ENCODE measurements at places on chromosomes 2 and 18.

DNA sequence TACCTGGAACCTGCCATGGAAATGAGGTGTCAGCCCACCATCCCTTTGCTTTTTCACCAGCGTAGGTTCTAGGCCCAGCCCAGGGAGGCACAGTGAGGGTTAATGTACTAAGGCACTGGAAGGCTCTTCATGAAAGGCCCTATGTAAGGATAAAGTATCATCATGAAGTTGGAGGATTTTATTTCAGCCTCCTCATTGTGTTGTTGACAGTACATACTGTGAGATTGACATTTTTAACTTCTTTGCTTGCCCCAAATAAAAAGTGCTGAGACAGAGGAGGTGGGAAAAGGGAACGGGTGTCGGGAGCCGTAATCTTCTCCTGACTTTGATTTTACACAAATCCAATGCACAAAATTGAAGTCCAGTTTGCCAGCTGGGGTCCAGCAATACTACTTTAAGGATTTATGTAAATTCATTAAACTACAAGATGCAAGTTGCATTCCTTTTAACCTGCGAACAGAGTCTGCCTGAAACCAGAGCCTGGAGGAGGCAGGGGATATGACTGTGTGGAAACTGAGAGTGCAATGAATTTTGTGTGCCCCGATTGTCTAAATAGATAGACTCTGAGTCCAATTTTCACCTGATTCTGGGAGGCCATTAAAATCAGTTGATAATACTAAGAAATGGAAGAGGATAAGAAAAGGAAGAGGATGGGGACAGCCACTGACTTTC, 5.4 kb upstream of the NCKAP5 start:
- DNase-seq, result no peak

- DNase-seq, result no peak
These were observed 10.1 kb upstream of the AFTPH start for GRCh38 chr2:64514008-64514407.

GRCh38 chr18:22110461-22110924, 58.9 kb upstream of the GATA6 start:
- no peak for DNase-seq

DNA sequence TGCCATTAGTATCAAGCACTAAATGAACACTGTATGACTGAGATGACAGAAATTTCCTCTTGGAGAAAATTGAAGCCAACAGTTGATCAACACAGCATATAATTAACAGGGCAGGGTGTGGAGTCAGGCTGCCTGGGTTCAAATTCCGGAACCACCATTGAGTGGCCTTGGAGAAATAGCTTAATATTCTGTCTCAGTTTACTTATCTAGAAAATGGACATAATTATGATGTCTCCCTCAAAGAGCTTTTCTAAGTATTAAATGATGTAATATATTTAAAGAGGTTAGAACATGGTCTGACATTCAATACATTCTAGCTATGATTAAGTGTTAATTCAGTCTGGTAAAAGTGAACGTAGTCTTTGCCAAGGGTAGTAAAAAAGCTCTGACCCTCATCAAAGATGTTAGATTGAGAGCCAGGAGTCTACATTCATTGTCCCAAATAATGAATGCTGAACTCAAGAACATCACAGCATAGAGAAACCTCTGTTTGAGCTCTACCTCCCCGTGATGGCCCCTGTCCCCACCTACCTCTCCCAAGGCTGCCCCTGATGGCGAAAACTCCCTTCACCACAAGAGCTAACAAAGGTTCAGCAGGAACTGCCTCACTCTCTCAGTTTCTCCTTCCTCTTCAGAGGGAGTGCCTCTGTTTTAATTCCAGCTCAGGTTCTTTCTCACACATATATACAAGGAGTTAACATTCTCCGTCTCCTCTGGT, 2.7 kb upstream of the VWA3B start:
- no peak for DNase-seq

DNA sequence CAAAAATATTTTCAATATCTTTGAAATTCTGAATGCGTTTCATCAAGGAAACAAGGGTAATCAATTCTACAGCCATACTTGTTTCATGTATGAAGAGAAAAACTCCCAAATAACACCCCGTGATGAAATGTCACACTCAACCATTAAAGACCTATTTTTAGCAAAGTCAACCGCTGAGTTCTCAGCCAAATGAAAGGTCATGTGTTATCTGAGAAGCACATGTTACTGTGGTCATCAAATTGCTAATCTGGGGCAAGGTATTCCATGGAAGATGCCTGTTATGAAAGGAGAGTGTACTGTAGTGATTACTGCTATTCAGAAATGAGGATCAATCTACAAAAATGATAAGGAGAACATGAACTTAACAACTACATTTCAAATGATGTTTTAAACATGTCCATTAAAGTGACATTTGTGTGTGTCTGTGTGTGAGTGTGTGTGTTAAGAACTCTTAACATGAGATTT, 126.7 kb downstream of the BCL2 start:
- DNase-seq, result no peak

DNA sequence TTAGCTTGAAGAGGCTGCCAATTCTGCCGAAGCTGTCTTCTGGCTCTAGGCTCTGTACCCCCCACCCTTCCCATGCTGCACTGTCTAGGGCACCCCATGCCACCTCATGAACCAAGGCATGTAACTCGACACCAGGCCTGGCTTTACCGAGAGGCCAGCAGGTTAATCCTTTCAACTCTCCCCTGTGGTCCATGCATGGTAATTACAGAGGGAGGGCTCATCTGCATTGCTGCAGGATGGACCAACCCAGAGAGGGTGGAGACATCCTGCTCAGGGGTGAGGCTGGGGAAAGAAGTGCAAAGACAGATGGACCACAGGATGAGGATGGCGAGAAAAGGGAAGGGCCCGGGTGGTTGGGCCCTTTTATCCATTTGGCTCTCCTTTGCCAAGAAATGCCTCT, 65.8 kb downstream of the KCTD1 start:
- DNase-seq, result no peak

DNA sequence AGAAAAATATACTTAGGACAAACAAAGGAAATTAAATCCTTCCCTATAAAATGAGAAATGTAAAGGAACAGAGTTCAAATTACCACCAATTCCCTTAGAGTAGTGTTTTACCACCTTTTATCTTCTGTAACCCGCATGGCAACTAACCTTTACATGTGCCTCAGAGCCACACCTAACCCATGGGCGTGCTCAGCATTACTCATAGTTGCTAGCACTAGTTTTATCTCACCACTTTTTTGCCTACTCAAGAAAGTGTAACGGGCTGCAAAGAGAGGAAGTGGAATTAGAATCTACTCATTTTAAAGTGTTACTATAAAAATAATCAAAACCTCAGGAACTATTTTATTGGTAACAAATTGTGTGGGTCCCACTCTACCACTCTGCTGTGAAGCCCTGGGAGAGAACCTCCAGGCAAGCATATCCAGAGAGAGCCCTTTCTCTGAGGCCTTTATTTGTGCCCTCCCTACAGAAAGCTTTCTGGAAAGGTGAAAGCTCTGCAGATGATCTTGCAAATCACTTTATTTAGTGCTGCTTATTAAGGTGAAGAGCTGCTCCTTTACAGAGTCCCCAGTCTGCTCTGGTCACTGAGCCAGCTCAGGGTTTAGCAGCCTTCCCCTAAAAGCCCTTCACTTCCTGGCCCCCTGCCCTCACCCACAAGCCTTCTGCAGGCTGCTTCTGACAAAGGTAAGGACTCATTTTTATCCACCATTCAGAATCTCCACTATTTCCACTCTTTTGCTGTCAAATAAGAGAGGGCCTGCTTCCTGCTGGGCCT, 98.8 kb downstream of the TRABD2A start:
- DNase-seq, result no peak

GRCh38 chr2:10038123-10038522, 5.2 kb upstream of the KLF11 start:
- no peak for DNase-seq

DNA sequence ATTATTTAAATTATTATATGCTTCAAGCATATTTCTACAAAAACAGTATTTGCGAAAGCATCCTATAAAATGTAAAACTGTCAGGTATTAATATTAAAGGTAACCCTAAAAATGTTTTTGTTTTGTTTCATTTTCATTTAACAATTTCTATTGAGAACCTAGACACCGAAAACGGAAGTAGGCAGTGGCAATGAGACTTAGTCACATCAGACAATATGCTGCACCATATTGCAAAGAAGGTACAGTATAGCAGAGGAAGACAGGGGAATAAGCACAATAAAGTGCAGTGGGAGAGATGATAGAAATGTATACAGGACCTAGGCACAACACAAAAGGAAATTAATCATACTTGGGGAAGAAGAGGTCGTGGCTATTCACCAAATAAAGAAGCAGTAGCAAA, 12.2 kb downstream of the SCN1A start:
- no peak for DNase-seq

- no peak for DNase-seq
These were observed 5.1 kb downstream of the SFT2D3 start for GRCh38 chr2:127706215-127706990.

GRCh38 chr2:64479259-64480117, 25.5 kb downstream of the LGALSL start:
- no peak for DNase-seq

- no peak for DNase-seq
These were observed 41.3 kb downstream of the HDLBP start for GRCh38 chr2:241274127-241274526.

DNA sequence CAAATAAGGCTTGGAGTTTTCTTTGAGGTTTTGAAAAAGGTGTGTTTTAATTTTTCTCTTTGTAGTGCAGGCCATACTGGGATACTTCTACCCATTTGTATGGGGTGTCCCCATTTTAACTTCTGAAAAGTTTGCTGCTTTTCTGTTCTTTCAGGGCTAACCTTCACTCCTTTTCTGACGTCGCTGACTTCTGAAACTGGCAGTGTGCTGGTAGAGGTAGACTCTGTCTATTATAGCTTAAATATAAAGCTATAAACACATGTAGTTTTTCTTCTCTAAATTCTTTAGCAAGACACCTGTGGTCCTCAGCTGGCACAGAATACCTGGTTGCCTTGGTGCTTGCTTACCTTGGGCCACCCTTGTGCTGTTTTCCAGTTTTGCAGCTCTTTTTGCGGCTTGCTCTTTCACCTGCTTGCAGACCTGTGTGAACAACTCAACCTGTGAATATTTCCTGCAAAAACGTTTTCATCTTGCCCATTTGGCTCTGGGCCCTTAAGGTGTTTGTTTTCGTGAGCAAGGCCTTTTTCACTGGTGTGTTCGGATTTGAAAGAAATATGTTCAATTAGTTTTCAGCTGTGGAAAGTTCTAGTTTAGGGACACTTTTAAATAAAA, 42.2 kb downstream of the PHLPP1 start:
- no peak for DNase-seq

GRCh38 chr2:25483607-25484266, 142.0 kb upstream of the DNMT3A start:
- DNase-seq, result no peak

- no peak for DNase-seq
These were observed 31.0 kb upstream of the WIPF1 start for GRCh38 chr2:174628528-174629169.

GRCh38 chr2:94774851-94775250, 96.4 kb upstream of the TEKT4 start:
- DNase-seq, result no peak

DNA sequence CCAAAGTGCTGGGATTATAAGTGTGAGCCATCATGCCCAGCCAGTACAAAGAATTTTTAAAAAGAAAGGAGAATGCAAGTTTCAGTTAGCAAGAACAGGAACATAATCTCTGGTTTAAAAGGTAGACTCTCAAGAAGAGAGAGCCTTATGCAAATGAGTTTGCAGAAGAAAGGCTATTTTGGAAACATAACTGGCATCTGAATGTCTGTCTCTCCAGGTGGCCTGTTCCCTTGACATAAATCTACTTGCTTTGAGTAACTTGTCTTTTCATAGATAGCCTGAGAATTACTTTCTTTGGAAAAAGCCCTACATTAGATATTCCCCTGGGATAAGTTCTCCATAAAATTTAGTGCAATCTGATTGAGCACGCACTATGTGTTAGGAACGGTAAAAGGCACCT, 109.6 kb downstream of the ICOS start:
- DNase-seq, result no peak

- no peak for DNase-seq
These were observed 415.9 kb downstream of the SLC4A3 start for GRCh38 chr2:220043155-220043989.

DNA sequence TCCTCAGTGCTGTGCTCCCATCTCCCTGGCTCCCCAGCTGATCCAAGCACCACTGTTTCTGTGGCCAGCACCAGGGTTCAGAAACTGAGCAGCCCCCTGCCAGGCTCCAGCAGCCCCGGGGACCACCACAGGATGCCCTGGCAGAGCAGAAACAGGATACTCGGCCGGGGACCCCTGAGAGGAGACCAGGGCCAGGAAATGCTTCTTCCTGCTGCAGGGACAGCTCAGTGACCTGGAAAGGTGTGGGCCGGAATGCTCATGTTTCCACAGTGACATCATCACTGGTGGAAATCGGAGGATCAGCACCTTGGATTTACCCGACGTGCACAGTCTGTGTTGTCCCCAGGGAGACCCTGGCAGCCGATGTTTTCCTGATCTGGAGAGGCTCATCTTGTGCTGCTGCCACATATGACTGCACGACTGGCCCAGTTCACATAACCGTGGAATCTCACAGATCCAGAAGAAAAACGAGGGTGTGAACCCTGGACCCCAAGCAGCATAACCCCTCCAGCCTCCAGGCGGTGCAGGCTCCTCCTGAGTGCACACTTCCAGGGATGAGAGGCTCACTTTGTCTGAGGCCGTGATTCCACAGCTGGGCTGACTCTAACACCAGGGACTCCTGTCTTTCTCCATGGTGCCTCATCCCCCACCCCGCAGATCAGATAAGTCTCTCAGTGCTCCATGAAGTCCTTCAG, 58.0 kb downstream of the DDX1 start:
- no peak for DNase-seq

DNA sequence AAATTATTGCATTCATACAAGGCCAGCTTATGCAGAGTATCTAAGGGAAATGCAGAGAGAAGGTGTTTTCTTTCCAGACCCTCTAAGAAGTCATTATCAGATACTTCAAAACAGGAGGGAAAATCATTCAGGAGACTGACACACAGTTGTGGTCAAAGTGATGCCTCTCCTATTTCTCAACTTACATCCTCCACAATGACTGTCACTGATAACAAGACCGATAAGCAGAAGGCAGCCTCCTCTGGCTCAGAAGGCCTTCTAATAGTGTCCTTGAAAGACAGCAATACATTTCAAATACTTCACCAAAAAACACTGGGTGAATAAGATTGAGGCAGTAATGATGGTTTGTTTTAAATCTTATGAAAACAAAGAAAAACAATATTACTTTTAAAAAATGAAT, 199.7 kb downstream of the PIEZO2 start:
- DNase-seq, result no peak

- no peak for DNase-seq
These were observed 54.1 kb downstream of the RNU4ATAC start for GRCh38 chr2:121584741-121585140.

DNA sequence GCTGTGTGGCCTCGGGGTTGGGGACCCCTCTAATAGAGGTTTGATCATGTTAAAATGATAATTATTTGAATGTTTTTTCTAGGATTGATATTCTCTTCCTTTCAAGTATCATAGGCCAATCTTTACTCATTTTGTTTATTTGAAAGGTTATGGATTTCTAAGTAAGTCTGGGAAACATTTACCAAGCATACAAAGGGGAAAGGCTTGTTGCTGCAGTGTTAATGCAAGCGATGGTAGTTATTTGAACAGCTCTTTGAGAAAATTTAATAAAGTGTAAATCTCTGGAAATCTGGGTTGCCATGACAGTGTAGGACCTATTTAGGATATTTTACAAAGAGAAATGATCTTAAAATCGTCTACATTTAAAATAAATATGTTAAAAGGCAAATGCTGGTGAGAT, 56.1 kb downstream of the SPTBN1 start:
- DNase-seq, result no peak

Data from keratinocyte (primary cell).